RWPE1 (cell line): ENCODE measurements at places on chromosomes 11 and 22.

- peak; percentile 61 for DNase-seq
These were observed 28.0 kb downstream of the SWAP70 start for GRCh38 chr11:9691865-9692264.

- DNase-seq, result peak; percentile 34
These were observed 42.0 kb upstream of the HORMAD2 start for GRCh38 chr22:30038219-30038618.

DNA sequence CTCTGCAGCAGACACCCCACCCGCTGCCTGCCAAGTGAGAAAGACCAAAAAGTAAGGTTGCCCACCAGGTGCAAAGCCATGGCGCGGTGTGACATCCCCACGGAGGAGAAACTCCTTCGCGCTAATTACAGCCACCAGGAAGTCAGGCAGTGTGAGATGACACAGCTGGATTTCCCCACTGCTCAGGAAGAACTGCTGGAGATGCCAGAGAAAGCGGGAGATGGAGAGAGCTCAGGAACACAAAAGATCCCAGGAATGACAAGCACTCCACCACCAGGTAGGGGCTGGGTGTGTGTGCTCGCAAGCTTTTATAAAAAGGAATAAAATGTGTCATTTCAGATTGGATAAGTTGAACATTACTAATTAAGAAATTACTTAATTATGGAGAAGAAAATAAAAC lies 292.7 kb downstream of the OPCML start:
- no peak for DNase-seq

GRCh38 chr11:57464539-57465181 lies 4.3 kb downstream of the RTN4RL2 start:
- DNase-seq, result no peak

DNA sequence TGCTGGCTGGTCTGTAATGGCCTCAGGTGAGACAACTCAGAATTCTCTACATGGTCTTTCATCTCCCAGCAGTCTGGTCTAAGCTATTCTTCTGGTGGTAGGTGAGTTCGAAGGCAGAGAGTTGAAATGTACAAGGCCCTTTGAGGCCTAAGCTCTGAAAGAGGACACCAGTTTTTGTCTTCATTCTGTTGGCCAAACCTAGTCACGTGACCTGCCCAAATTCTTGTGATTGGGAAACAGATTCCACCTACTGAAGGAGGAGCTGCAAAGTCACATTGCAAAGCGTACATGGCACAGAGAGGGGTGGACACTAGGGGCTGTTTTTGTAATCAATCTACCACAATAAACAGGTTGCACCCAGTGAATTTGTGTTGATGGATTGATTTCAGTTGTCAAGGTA lies 193.5 kb downstream of the NAV2 start:
- no peak for DNase-seq

DNA sequence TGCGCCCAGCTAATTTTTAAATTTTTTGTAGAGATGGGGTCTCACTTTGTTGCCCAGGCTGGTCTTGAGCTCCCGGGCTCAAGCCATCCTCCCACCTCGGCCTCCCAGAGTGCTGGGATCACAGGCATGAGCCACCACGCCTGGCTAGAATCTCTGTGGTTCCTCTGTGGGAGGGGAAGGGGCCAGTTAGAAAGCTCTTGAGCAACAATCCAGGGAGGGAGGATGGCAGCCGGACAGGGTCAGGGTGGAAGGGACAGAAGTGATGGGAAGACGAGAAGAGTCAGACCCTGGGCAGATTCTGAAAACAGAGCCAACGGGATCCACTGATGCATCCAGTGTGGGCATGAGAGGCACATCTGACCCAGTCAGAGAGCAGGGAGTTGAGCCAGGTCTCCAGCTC lies 38.9 kb upstream of the MN1 start:
- DNase-seq, result no peak

GRCh38 chr11:123405123-123405592 lies 24.9 kb upstream of the GRAMD1B start:
- DNase-seq, result no peak

DNA sequence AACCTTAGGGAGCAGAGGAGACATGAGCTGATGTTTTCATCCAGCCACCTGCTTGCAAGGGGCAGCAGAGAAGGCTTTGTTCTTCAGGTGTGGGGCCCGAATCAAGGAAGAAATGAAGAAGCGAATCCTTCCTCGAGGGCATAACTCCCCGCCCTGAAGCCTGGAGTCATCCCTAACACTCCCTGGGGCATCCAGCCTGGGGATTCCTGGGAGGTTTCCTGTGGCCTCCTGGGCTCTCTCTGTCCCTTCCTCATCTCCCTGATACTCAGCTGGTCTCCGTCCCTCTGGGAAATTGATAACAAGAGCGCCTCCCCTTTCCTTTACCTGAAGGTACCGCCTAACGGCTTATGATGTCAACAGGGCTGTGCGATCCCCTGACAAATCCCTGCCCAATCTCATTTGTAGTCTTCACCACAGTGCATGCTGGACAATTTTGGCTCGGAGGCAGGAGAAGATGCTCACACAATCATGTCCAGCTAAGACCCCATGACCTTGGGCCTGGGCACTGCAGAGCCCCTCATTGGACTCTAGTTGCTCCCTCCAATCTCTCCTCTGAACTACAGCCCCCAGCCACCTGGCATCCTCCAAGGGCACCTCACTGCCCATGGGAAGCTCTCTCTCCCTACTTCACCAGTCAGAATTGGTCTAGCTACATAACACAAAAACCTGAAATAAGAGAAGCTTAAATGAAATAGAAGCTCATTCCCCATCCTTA lies 80.6 kb upstream of the RTL6 start:
- DNase-seq, result no peak

- no peak for DNase-seq
These were observed 12.3 kb downstream of the ABTB2 start for GRCh38 chr11:34345540-34345876.

DNA sequence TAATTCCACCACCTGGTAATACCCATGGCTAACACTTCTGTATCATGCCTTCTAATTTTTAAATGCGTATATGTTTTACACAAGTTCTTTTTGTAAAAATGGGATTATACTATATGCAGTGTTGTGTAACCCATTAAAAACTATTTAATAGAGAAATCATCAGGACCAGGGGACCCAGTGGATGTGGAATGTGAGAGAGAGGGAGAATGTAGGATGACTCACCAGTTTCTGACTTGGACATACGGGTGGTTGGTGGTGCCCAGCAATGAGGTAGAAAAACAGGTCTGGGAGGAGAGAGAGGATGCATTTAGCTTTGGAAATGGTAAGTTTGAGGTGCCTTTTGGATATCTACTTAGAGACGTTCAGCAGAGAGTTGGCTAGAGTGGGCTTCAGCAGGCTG lies 112.0 kb upstream of the TBCEL start:
- peak; percentile 14 for DNase-seq

DNA sequence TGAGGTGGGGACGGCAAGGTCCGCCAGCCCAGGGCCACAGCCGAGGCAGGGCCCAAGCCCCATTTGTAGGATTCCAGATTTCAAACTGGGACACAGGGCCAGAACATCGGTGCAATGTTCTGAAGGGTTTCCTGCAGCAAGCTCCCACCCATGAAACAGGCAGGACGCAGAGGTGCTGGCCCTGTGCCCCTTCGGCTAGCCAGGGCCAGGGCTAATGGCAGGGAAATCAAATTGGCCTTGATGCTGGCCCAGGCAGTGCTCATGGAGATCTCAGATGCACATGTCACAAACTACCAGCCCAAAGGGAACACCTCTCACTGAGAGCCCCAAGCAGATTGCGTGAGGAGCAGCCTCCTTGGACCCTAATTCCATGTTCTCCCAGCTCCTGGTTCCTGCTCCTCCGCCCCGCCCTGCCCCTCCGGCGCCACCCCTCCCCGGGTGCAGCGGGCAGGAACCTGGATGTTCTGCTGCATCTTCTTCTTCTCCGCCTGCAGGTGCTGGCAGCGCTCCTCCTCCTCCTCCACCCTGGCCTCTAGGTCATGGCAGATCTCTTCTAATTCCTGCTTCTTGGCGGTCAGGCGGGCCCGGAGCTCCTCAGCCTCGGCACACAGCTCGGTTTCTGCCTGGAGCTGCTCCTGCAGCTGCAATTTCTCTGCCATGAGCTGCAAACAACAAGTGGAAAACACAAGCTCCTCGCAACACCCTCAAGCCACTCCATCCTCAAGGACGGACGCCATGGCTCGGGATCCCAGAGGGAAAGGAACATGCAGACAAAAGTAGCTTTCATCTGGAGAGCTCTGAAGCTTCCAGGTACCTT lies 47.7 kb downstream of the APOL1 start:
- no peak for DNase-seq

DNA sequence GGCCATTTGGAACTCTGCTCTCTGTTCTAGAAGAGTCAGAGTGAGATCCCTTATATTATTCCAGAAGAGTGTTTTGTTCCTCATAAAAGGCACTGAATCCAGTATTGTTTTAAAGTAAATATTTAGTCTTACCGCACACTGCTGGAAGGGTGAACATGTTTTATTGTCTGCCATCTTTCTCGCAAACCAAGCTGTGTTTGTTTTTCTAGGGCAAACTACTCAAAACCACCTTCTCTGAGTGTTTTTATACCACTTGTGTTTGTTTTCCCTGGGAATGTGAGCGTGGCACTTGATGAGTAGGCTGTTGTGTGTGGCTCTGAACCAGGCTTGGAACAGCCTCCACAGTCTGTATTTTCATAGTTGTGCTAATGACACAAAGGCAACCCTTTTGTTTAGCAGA lies 89.8 kb downstream of the DBX1 start:
- DNase-seq, result no peak

DNA sequence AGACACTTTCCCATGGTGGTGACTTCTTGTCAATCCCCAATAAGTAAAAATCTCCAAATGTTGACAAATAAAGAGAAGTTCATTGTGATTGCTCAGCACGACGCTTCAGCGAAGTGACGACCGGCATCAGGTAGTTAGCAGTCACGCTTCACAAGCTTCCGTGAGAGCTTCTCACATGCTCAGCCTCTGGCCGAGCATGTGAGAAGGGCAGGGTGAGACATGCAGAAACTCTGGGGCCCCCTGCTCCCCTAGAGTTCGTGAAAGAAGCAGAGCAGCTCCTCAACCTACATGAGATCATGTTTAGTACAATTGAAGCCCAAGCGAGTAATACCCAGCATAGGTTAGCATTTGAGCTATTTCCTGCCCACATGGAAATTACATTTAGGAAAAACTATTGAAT lies 4.4 kb upstream of the C11orf16 start:
- DNase-seq, result no peak

- DNase-seq, result no peak
These were observed 20.7 kb upstream of the MMP7 start for GRCh38 chr11:102551169-102551781.

GRCh38 chr22:42561856-42562255 lies 8.1 kb downstream of the SERHL2 start:
- no peak for DNase-seq

GRCh38 chr11:131246663-131247062 lies 123.8 kb upstream of the NTM start:
- no peak for DNase-seq

GRCh38 chr11:621838-622237 lies 2.9 kb downstream of the CDHR5 start:
- no peak for DNase-seq

DNA sequence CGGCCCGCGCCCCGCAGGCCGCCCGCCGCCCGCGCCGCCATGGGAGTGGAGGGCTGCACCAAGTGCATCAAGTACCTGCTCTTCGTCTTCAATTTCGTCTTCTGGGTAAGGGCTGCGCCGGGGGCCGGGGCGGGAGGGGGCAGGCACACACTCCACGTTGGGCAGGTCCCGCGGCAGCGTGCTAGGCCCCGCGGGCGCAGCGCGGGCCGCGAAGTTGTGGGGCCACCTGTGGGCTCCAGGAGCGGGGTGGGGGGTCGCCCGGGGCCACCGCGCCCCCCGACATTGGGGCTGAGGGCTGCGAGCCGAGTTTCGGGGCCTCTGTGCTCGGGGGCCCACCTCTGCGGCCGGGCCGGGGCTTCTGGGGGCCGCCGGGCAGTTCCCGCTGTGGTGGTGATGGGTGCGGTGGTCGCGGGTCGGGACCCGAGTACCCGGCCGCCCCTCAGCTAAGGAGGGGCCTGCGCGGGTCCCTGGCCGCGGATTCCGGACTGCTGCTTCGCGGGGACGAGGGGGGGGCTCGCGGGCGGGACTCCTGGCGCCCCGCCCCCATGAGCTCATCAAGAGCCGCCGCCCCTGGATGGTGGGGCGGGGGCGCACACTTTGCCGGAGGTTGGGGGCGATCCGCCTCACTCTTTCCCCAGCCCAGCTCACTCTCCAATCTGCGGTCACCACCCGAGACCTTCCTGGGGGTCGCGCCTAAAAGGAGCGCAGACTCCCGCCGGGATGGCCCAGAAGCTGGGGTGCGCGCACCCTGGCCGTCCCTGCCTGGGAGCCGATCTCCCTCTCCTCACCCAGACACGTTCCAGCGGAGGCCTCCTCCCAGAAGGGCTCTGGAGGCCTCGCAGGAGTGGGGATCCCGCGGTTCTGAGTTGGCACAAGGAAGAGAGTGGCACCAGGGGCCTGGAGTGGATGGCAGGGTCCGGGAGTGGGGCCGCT lies 667 bp downstream of the CD81 start:
- peak; percentile 68 for DNase-seq

- no peak for DNase-seq
These were observed 70.8 kb upstream of the PITPNB start for GRCh38 chr22:27989758-27990450.

DNA sequence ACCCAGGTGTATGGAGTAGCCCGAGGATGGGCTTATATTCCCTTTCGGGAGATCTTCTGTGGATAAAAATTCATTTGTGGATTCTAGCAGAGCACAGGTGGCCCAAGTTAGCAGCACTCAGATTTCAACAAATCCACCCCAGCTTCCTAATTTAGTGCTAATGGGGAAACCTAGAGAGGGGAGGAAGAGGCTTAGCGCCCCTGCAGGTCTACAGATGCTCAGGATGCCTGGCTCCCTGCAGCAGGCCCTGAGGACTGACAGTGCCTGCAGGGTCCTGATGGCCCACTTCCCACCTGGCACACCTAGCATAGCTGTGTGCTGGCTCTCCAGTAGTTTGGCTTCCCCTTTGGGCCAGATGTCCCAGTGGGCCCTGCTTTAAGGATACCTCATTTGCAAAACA lies 6.5 kb downstream of the DGAT2 start:
- no peak for DNase-seq

- no peak for DNase-seq
These were observed 97.4 kb upstream of the THY1 start for GRCh38 chr11:119520400-119520799.

DNA sequence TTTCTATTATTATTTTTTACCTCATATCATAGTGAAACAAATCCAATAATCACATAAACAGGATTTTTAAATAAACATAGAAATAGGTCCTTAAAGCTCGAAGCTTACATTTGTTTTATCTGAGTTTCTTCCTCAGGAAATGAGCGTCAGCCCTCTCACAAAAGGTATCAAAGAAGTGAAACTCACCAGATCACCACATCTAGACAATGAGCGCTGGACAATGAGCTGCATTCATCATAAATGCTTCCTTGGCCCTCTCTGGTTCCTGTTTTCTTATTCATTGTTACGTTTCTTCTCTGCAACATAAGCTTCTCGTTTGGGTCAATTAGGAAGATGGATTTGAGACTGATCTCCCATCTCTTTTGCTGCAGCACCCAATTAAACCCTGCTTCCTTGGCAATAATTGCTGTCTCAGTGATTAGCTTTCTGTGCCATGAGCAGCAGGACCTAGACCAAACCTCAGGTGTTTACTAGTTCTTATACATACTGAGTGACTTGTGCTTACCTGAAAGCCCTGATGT lies 649.9 kb upstream of the LUZP2 start:
- no peak for DNase-seq

GRCh38 chr11:9193316-9193715 lies 71.8 kb downstream of the DENND5A start:
- no peak for DNase-seq
